ENCODE measurements at places on chromosomes 1 and 21.

DNA sequence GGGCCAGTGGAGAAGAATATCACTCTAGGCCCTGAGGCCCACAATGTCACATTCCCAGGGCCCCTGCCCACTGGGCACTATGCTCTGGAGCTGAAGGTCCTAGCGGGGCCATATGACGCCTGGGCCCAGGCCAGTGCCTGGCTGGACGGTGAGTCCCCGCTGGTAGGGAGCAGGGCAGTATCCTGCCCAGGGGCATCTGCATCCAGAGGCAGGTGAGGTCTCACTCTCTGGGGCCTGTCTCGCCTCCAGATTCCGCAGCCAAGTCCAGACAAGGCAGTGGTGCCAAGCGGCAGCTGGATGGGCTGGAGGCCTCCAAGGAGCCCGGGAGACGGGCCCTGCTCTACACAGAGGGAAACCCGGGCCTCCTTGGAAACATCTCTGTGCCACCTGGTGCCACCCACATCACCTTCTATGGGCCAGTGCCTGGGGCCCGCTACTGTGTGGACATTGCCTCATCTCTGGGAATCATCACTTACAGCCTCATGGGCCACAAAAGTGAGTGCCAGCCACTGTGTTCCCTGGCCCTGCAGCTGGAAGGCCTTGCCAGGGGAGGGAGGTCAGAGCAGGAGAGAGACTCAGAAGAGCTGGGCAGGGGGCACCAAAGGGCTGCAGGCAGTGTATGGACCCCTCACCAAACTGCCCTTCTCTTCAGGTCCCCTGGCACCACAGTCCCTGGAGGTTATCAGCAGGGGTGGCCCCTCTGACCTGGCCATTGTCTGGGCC is 11.1 kb upstream of the PTPN7 start:
- no peak for DNase-seq

DNA sequence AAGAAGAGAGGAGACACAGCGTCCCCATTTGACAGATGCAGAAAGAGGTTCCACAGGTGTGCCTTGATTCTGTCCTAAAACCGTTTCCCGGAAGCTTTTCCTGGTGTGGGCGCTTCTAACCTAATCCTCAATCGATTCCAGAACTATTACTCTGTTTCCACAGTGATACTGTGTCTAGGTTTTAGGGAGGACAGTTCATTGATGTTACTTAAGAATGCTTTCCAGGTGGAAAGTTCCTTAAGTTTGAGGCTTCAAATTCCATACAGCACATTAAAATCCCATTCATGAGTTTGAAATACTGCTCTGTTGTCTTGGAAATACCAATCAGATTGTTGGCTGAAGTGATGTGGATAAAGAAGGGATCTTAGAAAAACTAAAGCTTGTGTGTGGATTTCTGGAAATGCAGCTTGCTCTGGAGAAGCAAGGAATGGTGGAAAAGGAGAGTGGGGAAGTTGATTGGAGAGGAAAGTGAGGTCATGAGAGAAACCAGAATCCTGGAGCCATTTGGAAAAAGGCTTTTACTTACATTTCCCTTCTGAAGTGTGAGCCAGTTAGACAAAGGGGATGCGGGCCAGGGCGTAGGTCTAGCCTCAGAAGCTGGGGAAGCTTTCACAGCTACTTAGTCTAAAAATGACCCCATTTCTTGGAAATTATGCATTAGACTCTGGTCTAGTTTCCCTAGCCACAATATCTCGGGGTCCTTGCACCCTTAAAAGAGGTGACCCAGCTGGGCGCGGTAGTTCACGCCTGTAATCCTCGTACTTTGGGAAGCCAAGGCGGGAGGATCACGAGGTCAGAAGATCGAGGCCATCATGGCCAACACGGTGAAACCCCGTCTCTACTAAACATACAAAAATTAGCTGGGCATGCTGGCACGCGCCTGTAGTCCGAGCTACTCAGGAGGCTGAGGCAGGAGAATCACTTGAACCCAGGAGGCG is 6.7 kb downstream of the ELF3 start:
- no peak for DNase-seq

DNA sequence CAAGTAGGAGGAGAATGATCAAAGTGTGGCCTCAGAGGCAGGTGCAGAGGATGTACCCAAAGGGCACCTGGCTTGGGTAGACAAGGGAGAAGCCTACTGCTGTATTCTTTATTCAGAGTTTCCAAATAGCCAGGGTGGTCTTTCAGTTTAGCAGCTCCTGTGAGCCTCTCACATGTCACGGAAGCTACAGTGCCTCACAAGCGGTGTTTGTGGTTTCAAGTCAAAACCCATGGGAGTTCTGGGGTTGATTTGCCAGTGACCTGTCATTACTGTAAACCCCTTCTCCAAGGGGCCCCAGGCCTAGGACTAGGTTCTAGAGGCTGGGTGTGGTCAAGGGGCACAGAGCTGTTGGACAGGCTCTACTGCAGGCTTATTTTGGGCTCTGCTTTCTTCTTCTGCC is 10.2 kb upstream of the IL10 start:
- no peak for DNase-seq

- peak; percentile 98 for DNase-seq
Observed at GRCh38 chr1:22451702-22452480, at the start of gene ZBTB40. TSS of gene ZBTB40 (plus strand) at chr1:22451851. CDS start at chr1:22489949, 38,098 bp downstream.

GRCh38 chr1:33906156-33906555 is 42.3 kb downstream of the HMGB4 start:
- DNase-seq = no peak

- no peak for DNase-seq
Observed at GRCh38 chr1:234940841-234941240, 187.8 kb downstream of the TOMM20 start.

GRCh38 chr1:14668538-14668937 is 70.1 kb downstream of the KAZN start:
- no peak for DNase-seq

DNA sequence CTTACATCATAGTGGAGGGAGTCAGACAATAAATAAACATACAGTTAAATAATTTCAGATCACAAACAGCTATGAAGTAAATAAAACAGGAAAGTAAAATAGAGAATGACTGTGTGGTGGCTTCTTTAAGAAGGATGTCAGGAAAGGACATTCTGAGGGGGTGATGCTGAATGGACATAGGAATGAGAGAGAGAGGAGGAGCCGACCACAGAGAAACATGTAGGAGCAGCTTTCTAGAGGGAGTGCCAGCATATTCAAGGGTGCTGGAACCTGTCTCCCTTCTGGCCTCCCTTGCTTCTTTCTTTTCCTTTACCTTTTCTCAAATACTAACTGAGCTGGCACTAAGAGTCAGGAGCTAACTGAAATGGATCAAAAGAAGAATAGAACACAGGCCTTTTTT is 20.5 kb upstream of the BCL10 start:
- DNase-seq = no peak

GRCh38 chr1:75053207-75053606 is 81.0 kb upstream of the LHX8 start:
- no peak for DNase-seq

DNA sequence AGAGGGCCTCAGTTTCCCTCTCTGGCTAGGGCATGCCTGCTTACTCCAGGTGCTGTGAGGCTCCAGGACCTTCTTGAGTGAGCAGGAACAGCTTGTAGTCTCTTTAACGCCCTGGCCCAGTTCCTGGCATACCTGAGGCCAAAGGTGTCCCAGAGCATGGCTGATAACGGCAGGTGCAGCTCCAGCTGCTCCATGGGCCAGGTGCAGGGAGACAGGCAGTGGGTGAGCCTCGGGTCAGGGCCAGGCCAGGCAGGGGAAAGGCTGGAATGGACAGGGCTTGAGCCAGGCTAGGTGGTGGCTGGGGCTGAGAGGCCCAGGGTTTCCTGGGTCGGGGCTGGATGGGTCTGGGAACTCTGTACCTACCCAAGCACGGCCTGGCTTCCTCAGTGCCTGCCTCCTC is 18.3 kb downstream of the EDN2 start:
- no peak for DNase-seq

DNA sequence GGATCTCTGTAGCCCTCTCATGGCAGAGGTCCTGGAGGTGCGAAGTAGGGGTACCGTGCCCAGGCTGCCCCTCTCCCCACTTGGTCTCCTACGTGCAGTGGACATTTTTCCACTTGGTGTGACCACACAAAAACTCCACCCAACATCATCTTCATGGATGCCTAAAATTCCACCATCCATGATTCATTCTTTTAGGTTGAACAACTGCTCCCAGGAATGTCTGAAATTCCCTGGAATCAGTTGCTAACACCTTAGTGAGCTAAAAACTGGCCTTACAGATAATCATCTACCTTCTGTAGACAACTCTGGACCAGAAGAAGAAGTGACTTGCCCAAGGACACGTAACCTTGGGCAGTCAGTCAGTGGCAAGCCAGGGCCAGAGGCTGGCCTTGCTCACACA is 32.1 kb upstream of the CLIC4 start:
- no peak for DNase-seq

DNA sequence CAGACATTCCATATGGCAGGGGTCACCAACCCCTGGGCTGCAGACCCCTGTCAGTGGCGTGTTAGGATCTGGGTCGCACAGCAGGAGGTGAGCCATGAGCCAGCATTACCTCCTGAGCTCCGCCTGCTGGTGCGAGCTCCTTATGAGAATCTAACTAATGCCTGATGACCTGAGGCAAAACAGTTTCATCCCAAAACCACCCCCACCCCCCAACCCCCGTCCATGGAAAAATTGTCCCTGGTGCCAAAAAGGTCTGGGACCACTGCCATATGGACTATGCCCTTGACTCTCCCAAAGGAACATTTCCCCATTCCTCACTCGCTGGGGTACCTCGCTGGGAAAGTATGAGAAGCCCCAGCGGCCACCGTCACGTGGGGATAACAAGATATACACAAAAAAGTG is 6.4 kb upstream of the CPT2 start:
- no peak for DNase-seq

DNA sequence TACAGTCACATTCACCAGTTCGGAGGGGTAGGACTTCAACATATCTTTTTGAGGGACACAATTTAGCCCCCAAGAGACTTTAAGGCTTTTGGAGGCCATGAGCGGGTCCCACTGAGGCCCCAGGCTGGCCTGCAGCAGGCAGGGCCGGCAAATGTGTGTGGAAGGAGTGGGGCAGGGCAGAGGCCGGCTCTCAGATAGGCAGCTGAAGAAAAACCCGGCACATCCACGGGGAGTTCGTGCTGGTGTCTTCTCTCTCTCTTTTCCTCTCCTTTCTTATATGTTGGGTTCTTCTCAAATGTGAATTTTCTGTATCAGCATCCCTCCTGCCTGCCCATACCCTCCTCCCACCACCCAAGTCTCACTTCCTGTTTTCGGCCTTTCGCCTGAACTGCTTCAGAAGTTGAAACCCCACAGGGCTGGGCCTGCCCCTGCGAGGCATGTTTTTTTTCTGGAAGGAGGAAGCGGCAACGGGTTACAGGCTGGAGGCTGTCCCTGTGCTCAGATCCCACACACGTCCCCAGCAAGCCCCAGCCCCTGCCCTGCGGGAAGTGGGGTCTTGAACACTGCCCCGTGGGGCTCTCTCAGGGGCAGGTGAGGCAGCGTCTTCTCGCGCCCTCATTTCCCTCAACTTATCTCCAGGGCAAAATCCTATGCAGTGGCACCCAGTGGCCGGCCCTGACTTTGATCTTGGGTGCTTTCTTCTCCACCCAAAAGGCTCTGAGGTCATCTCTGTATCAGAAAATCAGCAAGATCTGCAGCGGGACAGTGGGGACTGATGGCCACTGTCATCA is 9.7 kb upstream of the UMODL1 start:
- no peak for DNase-seq

- no peak for DNase-seq
Observed at GRCh38 chr1:108669679-108670078, 8.8 kb upstream of the HENMT1 start.

DNA sequence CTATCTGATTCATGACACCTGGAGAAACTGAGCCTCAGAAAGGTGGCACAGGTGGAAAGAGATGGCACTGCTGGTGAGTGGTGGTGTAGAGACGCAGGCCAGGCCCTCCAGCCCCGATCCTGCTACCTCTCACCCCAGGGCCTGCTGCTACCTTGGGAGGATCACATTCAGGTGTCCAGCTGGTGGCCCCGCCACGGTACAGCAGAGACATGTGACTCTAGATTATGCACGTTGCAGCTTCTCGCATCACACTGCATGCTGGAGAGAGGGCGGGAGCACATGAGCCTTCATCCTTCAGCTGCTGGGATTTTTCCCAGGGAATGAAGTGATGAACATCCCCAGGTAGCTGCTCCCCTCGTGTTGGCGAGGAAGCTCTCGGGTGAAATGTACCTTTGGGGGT is 32.9 kb downstream of the KAZN start:
- DNase-seq = no peak

GRCh38 chr21:43658769-43659135 is 536 bp downstream of the HSF2BP start:
- no peak for DNase-seq

DNA sequence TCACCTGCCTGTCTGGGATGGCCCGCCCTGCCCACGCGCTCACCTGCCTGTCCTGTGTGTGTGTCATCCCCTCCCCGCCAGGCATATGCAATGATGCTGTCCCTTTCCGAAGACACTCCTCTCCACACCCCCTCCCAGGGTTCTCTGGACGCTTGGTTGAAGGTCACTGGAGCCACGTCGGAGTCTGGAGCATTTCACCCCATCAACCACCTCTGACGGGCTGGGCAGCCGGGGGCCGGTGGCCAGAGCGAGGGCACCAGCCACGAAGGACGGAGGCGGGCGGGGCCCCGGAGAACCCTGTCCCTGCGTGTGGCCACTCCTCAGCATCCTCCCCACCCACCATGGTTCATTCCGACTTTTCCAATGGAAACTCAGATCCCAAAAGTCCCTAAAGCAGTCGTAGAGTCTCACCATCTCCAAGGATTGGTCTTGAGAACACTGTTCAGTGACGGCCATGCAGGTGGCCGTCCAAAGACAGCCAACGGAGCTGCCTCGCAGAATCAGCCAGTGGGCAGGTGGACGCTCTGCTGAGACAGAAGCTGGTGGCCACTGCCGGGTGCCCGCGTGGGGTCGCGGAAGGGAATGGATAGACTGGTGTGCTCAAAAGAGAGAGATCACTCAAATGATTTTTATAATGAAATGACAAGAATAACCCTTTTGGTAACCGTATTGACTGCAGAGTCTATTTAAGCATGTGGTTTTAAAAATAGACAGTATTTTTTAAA is 20.7 kb upstream of the ARHGEF16 start:
- DNase-seq = no peak

DNA sequence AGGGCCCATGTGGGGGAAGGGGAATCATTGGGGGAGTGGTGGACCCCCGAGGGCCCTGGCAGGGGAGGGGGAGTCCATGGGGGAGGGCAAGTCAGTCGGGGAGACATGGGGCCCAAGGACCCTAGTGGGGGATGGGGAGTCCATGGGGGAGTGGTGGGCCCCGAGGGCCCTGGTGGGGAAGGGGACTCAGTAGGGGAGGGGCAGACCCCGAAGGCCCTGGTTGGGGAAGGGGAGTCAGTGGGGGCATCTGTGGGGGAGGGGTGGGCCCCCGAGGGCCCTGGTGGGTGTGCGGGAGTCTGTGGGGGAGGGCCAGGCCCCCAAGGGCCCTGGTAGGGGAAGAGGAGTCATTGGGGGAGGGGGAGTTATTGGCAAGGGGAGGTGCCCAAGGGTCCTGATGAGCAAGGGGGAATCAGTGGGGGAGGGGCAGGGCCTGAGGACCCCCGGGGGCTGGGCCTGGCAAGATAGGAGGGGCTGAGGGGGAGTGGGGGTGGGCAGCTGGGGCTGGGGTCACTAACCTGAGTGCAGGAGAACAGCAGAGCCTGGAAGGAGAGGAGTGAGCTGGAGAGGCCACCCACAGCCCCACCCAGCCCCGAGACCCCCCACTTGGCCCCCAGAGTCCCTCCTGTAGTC is 2.1 kb downstream of the MXRA8 start:
- DNase-seq = no peak

GRCh38 chr1:233735847-233736246 is 121.9 kb downstream of the KCNK1 start:
- DNase-seq = no peak

All from T-helper 2 cell (primary cell).